ENCODE measurements at places on chromosomes 7 and 10.

DNA sequence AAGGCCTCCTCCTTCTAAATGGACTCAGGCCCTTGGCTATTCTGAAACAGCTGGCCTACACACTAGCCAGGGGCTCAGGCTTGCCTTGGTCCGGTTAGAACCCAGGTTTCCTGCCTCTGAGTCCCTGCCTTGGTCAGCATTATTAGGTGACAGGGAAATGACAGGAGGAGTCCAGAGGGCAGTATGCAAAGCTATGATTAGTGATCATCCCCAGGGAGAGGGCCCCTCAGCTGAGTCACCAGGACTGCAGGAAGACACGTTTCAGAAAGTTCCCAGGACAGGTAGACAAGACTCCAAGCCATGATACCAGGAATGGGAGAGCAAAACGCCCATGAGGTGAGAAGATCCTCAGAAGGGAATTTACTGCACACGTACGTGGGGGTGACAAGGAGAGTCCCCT, 301.1 kb upstream of the COBL start:
- no peak for DNase-seq

DNA sequence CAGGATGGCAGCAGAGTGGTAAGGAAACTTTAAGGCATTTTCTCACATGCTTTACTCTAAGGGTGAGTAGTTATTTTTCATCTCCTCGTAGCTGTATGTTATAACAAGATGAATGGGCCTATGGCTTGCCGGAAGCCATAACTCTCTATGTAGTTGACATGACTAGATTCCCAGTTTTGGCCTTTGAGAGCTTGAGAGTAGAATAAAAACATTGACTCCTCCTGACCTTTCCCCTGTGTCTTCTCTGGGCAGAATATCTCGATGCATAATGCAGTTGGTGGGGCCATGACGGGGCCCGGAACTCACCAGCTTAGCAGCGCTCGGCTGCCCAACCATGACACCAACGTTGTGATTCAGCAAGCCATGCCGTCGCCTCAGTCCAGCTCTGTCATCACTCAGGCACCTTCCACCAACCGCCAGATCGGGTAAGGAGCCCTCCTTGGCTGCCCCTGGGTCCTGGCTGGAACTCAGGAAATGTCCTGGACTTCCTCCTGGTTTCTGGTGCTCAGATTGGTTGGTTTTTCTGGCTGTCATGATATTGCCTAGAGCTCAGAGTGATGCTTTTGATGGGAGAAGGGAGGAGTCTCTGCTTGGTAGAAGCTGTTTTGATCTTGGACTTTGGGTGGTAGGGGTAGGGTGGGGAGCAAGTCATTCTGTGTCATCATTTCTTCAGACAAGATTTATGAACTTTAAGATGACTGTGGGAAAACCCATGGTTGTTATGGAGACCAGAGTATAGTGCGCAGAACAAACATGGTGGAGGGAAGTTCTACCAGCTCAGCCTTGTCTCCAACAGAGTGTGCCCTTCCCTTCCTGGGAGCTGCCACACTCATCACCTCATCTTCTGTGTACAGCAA, 158.0 kb downstream of the CREB5 start:
- DNase-seq, result no peak

- peak; percentile 65 for DNase-seq
Observed at GRCh38 chr7:141949451-141949850, 2.7 kb upstream of the CLEC5A start.

DNA sequence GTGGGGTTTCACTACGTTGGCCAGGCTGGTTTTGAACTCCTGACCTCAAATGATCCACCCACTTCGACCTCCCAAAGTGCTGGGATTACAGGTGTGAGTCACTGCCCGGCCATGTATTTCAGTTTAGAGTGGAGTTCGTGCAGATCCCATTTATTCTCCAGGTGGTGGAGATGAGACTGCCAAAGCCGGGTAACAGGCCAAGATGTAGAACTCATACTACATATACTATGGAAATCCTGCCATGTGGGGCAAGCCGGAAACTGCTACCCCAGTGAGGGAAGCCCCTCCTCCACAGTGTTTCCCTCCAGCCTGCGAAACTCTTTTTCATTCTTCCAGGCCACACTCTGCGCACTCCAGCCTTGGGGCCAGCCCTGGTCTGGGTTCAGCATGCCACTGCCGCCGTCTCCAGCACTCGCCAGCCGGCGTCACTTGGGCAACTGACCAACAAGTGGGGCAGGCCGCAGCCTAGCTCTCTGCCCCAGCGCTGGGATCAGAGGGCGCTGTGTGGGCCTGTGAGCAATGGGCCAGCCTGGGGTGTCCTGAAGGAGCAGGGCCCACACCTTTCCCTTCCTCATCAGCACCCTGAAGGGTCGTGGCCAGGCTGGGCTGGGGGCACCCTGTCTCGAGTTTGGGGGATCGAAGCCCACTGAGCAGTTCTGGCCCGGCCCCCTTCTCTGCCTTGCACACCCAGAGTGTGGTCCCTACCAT, 122.0 kb downstream of the TRRAP start:
- DNase-seq, result no peak

GRCh38 chr7:101216860-101217387, 457 bp downstream of the PLOD3 start:
- DNase-seq, result no peak

- no peak for DNase-seq
Observed at GRCh38 chr10:122293961-122294380, 22.9 kb downstream of the BTBD16 start.

DNA sequence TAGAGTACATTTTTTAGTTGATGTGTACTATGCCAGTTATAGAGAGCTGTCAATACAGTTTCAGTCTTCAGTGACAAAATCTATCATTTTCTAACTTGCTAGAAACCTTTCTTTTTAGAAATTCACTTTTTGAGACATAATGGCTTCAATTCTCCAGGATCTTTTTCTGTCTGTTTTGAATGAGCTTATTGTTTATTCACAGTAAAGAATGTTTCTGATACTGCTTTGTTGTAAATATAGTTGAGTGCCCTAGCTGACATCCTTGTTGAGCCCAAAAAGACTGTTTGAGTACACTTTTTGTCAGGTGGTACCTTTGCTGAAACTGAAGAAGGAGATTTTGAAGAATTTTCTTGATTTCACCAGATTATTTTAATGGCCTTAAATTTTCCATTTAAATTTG, 139.9 kb downstream of the PPP1R9A start:
- no peak for DNase-seq

DNA sequence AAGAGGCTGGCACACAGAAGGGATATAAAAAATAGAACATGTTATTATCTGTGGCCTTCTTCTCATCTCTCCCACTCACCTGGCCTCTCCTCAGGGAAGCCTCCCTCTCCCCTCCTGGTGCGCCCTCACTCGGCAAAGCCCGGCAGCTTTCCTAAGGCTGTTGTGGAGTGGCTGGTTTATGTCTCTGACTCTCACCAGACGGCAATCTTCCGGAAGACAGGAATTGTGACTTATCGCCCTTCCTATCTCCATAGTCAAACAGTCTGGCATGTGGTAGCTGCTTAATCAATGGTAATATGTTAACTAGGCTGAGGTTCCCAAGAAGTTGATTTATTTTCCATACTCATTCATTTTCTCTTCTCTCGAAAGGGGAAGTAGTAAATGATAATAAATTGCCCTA, 78.7 kb downstream of the ATXN7L1 start:
- DNase-seq, result no peak

DNA sequence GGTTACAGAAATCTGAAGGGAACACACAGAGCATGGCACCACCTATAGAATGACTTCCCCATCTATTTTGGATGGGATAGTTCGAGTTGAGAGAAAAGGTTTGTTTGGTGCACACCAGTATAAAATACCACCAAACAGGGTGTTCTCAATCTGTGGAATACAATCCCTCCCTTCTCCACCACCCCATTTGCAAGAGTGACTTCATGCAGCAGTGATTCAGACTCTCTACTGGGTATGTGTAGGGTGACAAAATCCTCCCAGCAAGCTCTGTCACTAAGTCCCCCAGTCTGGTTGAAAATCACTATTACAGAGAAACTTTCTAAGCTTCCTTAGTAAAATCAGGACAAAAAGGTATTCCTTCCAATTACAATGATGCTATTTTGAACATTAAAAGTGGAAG, 69.0 kb downstream of the ANK3 start:
- no peak for DNase-seq

- DNase-seq, result no peak
Observed at GRCh38 chr7:112868609-112869008, 78.4 kb upstream of the TMEM168 start.

GRCh38 chr7:42689626-42690025, 222.2 kb downstream of the C7orf25 start:
- DNase-seq, result no peak

- no peak for DNase-seq
Observed at GRCh38 chr7:46705386-46706255, 784.5 kb upstream of the IGFBP3 start.

GRCh38 chr10:43904844-43905243, 256.2 kb upstream of the ZNF32 start:
- DNase-seq, result no peak

GRCh38 chr7:80588591-80588990, 49.9 kb upstream of the CD36 start:
- DNase-seq, result no peak

DNA sequence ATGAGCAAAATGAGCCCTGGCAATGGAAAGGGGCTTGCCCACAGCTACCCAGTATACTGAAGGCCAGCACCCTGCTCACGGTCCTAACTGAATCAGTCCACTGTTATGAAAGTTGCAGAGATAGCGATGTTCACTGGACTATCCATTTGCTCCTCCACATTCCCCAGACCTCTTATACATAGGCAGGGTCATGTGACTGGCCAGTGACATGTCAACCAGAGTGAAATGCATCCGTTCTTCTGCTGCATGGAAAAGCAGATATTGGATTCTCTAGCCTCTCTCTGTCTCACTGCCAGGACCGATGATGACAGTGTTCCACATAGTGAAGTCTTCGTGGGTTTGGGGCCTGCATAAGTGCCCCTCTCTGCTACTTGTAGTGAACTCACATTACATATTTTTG, 503.4 kb downstream of the RPS24 start:
- DNase-seq, result no peak

DNA sequence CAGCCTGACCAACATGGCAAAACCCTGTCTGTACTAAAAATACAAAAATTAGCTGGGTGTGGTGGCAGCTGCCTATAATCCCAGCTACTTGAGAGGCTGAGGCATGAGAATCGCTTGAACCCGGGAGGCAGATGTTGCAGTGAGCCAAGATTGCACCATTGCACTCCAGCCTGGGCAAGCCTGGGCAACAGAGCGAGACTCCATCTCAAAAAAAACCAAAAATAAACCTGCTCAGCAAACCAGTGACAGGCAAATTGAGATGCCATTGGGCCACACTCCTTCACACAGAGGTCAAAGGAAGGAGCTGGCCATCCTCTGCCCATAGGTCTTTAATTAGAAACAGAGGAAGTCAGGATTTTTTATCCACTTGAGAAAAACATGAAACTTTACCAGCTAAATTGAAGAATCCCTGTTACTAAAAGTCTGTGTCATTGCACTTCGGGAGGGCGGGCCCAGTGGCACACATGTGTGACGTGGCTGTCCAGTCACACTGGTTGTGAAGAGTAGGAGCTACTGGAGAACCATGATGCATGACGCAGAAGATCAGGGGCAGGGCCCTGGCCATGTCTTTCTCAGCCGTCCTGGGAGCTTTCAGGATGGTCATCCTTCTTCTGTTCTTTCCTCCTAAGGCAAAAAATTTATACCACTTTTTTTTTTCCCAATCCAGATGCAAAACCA, 118.3 kb upstream of the ZNF438 start:
- no peak for DNase-seq

- no peak for DNase-seq
Observed at GRCh38 chr7:141500608-141501007, 50.6 kb upstream of the AGK start.

- DNase-seq, result no peak
Observed at GRCh38 chr10:130020651-130021382, 56.7 kb upstream of the EBF3 start.

GRCh38 chr10:124075231-124075955, 18.0 kb downstream of the CHST15 start:
- DNase-seq, result no peak

All from bone marrow (tissue), 2 donors.